SK-N-SH treated with all-trans-retinoic acid at 6 μM for 48 hours (cell line): ENCODE measurements at places on chromosomes 4 and X.
A peak's percentile ranks its signal among the peaks of the same experiment; 100 is the strongest.

DNA sequence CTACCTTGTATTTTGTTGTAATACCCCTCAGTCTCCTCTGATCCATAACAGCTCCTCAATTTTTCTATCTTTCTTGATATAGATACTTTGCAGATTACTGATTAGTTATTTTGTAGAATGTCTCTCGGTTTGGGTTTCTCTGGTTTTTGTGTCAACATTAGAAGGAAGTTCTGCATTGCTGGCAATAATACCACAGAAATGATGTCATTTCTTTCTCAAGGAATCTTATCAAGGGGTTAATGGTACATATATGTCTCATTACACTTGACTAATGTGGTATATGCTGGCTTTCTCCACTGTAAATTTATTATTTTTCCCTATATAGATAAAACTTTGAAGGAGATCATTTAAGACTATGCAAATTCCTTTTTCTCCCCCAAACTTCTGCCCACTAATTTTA, 183.6 kb upstream of the DKK2 start:
- no peak for ATAC-seq

- ATAC-seq: peak; percentile 68
These were observed 87.9 kb downstream of the ZXDA start for GRCh38 chrX:57822398-57822797.

- ATAC-seq: peak; percentile 22; the same call in 1 of the 3 replicates
These were observed 170.0 kb downstream of the RELL1 start for GRCh38 chr4:37516057-37516775.

DNA sequence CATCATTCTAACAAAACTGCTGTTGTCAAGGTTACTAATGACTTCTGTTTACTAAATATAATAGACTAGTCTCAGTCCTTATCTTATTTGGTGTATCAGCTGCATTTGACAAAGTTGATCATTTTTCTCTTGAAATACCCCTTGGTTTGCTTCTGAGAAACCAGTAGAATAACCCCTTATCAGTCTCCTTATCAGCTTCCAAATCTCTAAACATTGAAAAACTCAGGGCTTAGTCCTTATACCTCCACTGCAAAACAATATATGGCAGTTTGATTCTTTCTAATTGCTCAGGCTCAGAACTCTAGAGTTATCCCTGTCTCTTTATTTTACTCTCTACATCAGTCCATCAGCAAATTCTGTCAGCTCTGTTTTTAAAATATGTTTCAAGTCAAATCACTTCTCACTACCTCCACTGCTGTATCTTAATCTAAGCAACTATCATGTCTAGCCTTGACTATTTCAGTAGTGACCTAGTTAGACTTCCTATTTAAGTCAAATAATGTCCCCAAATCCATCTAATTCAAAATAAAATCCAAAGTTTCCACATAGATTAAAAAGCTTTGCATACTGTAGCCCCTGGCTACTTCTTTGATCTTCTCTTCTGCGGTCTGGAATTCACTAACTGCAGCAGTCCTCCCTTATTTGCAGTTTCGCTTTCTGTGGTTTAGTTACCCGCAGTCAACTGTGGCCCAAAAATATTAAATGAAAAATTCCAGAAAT, 87.1 kb upstream of the NPNT start:
- peak; percentile 90 for ATAC-seq

- no peak for ATAC-seq
These were observed 3.9 kb downstream of the HMX1 start for GRCh38 chr4:8867624-8868320.

GRCh38 chr4:85607624-85608023, 132.7 kb downstream of the ARHGAP24 start:
- ATAC-seq: no peak

GRCh38 chrX:46959101-46959500, 46.9 kb downstream of the JADE3 start:
- ATAC-seq: no peak

DNA sequence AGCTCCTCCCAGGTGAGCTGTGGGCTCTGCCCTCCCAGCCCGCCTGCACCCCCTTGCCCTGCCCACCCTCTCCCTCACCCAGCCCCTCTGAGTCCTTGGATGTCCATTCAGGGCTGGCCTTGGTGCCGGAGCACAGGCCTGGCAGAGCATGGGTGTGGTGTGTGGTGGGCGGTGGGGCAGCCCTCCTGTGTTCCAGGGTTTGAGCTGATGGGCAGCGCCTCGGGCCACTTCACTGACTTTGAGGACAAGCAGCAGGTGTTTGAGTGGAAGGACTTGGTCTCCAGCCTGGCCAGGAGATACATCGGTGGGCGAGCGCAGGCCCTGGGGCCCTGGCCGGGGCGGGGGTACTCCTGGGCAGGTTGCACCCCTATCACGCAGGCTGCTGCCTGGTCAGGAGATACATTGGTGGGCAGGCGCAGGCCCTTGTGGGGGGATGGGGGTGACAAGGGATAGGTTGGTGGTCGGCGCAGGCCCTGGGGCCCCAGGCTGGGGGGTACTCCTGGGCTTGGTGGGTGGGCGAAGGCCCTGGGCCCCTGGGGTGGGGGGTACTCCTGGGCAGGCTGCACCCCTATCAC, 7.6 kb upstream of the SLC26A1 start:
- no peak for ATAC-seq

DNA sequence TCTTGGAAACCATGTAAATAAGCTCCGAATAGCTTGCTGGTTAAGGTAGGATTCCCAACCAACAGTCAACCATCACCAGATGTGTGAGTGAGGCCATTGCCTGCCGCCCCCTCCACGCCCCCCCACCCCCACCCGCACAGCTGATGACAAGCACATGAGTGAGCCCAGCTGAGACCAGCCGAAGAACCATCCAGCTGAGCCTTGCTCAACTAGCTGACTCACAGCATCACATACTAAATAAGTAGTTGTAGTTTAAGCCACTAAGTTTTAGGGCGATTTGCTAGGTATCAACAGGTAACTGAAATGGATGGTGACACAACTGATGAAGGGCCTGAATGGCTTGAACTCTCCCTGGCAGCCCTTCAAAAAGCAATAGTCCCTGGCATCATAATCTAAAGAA, 1.6 kb upstream of the CCDC149 start:
- ATAC-seq: no peak

GRCh38 chr4:37685823-37686372, 278 bp downstream of the RELL1 start:
- ATAC-seq: peak; percentile 51

- ATAC-seq: no peak
These were observed 848.8 kb upstream of the AADAT start for GRCh38 chr4:170938588-170938987.

- peak; percentile 74 for ATAC-seq
These were observed 48.5 kb downstream of the PRPS1 start for GRCh38 chrX:107676559-107677378.

DNA sequence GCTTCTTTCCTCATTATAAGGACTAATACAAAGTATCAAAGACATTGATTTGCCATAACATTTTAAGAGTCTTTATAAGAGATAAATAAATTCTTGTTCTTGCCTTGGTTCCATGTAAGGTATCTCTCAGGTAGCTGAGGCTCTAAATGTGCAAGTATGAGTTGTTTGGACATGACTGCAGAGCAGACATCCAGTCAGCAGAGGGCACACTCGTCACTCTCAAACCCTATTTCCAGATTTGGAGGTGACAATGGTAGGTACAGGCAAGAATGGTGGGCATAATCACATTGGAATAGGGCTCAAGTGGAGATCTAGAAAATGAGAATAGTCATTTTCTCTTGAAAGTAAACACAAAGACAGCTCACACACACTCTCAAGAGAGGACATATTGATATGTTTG, 133.3 kb upstream of the ZIC3 start:
- ATAC-seq: peak; percentile 43; the same call in 1 of the 3 replicates

DNA sequence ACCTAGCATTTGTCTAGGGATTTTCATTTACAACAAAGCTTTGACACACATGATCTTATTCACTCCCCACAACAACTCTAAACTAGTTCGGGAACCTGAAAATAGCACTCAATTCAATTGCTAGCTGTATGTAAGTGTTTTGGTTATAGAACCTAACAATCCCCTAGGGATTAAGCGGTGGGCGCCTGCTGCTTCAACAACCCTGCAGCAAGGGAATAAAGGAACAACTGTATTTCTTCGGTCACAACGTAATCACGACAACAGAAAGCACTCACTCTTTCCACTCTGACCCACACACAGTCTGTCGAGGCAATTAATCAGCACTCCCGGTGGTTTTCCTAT, 674 bp upstream of the DIAPH2 start:
- ATAC-seq: no peak

GRCh38 chr4:101229116-101229515, 118.2 kb downstream of the PPP3CA start:
- ATAC-seq: peak; percentile 60

DNA sequence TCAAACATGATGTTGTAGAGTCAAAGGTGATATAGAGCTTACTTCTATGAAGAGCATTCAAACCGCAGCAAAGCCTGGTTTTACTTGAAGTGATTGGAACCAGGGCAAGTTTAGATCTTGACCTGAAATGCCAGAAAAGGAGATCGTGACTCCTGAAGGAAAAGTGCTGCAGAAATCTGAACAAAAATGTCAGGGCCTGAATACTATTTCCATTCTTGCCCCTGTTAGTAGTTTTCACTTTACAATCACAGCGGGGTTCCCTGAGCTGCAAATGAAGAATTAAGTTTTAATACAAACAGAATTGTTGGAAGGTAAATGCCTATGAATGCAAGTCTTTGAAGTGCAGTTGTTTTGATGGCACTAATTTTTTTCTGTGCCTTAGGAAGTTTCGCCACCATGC, 4.1 kb downstream of the SLIT2 start:
- no peak for ATAC-seq

GRCh38 chrX:134623293-134624045, 34.8 kb downstream of the PLAC1 start:
- no peak for ATAC-seq

GRCh38 chr4:23322732-23323131, 567.1 kb downstream of the PPARGC1A start:
- no peak for ATAC-seq

GRCh38 chr4:37892641-37893040, 1.8 kb downstream of the TBC1D1 start:
- ATAC-seq: no peak

DNA sequence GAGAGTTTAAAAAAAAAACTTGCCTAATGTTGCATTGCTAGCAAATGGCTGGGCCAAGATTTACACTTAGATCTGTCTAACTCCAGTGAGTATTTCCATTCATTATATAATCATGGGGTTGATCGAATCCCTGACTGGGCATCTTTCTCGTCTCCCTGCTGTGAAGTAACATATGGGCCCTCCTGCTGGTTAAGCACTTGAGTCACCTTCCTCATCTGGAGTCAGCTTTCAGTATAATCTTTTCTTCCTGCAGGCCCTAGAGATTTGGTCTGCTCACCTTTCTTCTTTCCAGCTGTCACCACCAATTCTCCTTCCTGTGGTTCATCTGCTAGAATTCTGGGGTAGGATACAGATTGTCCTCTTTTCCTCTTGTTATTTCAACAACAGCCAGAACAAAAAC, 41.6 kb downstream of the TIGD2 start:
- ATAC-seq: no peak

- ATAC-seq: no peak
These were observed 115.7 kb downstream of the SLIT2 start for GRCh38 chr4:20367446-20367845.

- no peak for ATAC-seq
These were observed 33.8 kb upstream of the GPR174 start for GRCh38 chrX:79110731-79111130.

DNA sequence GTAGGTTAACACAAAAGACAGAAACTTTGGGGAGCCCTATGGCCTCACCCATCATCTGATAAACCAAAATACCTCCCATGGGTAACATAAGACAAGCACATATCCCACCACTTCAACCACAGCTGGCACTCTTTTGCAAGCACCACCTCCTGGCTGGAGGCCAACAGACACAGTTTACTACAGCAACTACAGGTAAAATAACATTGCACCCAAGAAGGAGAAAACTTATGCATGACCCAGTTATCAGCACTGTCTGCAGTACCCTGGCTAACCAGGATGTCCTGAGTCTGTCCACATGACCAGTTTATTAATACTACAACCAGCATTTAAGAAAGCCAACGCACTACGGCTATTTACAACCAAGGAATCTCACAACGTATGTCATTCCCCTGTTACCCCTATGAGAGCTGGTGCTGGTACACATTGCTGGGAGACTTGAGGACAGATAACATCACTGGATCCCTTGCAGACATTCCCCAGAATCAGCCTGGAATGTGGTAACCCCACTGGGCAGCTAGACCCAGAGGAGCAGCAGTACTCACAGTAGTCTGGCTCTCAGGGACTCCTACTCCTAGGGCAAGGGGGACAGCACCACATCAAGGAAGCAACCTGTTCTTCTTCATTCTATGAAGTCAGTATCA, 32.0 kb downstream of the ELF2 start:
- ATAC-seq: no peak; the same call in 1 of the 3 replicates

- peak; percentile 91 for ATAC-seq
These were observed 52.5 kb downstream of the LINC00632 start for GRCh38 chrX:140762061-140762460.

DNA sequence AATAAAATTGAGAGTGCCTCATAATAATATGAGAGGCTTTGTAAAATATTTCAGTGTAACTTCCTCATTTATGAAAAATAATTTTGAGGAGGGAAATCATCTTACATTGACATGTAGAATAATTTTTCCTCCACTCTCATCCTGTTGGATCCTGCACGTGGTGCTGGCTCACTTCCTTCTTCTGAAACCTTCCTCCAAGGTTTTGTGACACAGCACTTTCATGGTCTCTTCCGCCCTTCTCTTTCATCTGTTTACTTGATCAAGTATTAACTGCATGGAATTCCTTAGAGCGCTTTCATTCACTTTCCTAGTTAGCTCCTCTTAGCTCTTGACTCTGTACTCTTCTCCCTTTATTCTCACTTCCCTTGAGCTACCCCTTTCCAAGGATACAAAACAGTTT, 246.5 kb downstream of the RAPGEF2 start:
- no peak for ATAC-seq

DNA sequence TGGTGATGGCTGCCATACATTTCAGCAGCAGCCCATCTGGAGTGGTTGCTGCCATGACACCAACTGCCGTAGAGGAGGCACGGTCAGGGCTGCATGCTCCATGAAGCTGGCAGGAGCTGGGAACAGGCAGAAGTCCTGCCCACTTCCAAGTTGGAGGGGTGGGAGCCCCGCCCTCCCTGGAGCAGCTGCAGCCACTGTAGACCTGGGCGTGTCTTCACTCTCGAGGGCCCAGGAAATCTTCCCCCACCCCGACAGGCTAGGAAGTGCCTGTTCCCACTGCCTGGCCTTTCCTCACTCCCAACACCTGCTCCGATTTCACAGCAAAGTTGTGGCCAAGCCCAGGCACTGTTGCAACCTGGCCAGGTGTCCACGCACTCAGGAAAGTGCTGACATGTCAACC, 42.3 kb downstream of the NALF2 start:
- no peak for ATAC-seq

GRCh38 chrX:68696267-68696990, 49.0 kb downstream of the STARD8 start:
- no peak for ATAC-seq

- no peak for ATAC-seq
These were observed 8.6 kb downstream of the HMX1 start for GRCh38 chr4:8862800-8863685.

GRCh38 chr4:13981499-13981898, 354.0 kb upstream of the BOD1L1 start:
- ATAC-seq: no peak

GRCh38 chr4:100509386-100509785, 8.4 kb downstream of the EMCN start:
- ATAC-seq: no peak

- ATAC-seq: peak; percentile 74
These were observed at the start of gene TRO for GRCh38 chrX:54920610-54921426. Gene TRO (plus strand): TSS chrX:54920824. CDS start chrX:54922247, 1,423 bp downstream.

GRCh38 chr4:183154701-183155391, 55.8 kb downstream of the WWC2 start:
- no peak for ATAC-seq

GRCh38 chr4:79632114-79632513, 224.1 kb upstream of the GK2 start:
- ATAC-seq: no peak

GRCh38 chr4:140048419-140048995, 105.5 kb downstream of the MAML3 start:
- no peak for ATAC-seq
